Astrocyte of the spinal cord (primary cell): ENCODE measurements at places on chromosomes 16 and 17.

DNA sequence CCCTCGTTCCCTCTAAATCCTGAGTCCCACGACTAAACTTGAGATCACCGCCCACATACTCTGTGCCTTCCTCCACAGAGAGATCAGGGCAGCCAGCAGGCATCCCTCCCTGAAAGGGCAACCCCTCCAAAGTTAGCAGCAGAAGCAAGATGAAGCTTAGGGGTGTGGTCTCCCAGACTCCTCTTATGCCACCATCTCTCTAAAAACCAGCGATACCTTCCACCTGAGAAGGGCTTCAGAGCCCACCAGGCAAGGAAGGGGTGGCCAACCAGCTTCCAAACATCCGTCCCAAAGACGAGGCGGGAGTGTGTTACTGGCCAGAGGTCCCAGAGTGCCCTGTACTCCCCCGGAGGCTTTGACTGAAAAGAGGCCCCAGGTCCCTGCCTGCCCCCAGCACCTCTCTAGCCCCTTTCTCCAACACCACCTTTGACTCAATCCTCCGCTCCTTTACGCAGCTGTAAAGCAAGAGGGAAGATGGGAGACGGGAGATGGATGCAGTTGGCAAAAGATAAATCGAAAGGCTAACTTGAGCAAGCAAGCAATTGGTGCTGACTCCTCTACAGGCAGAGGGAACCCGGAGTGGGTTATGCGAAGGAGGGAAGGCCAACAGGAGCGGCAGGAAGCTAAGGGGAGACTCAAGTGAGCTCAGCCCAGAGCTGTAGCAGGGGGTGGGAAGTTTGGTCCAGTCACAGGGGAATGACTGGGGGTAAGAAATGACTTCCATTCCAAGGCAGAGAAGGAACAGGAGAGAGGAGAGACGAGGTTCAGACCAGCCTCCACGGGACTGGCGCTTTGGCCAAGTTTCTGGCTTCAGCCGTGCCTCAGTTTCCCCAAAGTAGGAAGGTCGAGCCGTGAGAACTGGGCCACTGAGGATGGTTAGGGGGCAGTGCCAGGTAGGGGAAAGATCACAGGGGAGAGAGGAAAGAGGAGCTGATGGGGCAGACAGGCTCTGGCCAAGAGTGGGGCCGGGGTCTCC lies 1.0 kb downstream of the ST3GAL2 start:
- peak; percentile 51 for DNase-seq

- DNase-seq: peak; percentile 57
Observed at GRCh38 chr17:57552114-57552624, 192.9 kb downstream of the CCDC182 start.

GRCh38 chr17:16440901-16441629 lies 25.7 kb downstream of the TRPV2 start:
- no peak for DNase-seq

DNA sequence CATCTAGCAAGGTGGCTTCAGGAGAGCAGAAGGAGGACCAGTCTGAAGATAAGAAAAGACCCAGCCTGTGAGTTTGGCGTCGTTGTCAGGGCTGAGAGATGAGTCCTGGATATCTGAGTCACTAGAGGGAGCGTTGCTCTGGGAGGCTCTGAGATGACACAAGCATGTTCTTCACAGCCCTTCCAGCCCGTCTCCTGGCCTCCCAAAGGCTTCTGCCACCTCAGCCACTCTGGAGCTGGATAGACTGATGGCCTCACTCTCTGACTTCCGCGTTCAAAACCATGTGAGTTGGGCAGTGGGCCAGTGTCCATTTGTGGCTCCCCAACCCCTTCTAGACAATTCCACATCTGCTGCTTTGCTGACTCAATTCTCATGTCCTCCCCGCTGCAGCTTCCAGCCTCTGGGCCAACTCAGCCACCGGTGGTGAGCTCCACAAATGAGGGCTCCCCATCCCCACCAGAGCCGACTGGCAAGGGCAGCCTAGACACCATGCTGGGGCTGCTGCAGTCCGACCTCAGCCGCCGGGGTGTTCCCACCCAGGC lies 2.3 kb downstream of the TGFB1I1 start:
- peak; percentile 90 for DNase-seq

GRCh38 chr17:73474370-73474988 lies 162.7 kb upstream of the CDC42EP4 start:
- DNase-seq: peak; percentile 43

DNA sequence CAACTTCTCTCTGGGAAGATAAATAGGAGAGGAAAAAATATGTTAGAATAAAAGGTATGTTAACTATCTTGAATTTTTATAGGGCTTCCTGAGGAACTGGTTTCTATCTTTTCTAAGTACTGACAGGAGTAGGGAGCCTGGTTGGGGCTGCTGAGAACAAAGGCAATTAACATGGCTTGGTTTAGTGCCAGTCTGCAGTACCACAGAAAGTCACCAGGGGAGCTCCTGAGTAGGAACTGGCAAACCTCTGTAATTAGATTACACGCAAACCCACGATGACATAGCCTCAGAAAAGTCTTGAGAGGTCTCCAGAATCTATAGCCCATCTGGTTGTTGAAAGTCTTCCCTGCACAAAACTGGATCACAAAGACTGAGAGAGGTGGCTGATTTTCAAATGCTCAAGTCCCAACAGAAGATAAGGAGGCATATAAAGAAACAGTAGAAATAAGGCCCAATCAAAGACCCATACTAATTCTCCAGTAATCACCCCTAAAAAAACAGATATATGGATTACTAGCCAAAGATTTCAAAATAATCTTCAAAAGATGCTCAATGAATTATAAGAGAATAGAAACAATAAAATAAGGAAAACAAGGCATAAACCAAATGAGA lies 11.7 kb upstream of the CNTNAP4 start:
- peak; percentile 16 for DNase-seq

DNA sequence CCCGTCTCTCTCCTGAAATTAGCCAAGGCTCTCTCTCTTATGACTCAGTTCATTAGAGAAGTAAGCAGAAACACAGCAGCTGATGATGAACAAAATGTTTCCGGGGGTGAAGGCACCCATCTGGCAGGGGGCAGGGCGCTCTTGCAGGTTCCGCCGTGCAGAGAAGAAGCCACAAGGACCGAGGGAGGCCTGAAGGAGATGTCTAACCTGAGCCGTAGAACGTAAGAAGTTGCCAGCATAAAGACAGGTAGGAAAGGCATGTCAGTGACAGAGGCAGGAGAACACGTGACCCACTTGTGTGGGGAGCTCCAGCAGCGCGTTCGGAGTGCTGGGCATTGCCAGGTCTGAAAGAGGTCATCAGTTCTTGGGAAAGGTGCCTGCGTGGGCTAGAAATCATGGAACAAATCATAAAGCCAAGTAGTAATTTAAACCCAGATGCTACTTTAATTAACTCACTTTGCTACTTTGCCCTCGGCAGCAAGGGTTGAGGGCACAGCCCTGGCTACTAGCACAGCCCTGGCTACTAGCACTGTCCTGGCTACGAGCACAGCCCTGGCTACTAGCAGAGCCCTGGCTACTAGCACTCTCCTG lies 198.6 kb downstream of the RPTOR start:
- no peak for DNase-seq

GRCh38 chr16:3787924-3788661 lies 70.8 kb upstream of the TRAP1 start:
- DNase-seq: no peak

DNA sequence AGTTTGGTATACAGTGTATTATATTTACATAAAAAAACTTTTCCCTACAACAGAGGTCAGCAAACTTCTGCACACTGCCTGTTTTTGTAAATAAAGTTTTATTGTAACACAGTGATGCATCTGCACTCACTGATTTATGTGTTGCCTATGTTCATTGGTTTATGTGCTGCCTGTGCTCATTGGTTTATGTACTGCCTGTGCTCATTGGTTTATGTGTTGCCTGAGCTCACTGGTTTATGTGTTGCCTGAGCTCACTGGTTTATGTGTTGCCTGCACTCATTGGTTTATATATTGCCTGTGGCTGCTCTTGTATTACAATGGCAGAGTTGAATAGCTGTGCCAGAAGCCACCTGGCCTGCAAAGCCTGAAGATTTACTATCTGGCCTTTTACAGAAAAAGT lies 81.6 kb downstream of the MYH11 start:
- peak; percentile 17 for DNase-seq

GRCh38 chr16:89370081-89370511 lies 120.3 kb downstream of the ANKRD11 start:
- peak; percentile 55 for DNase-seq

DNA sequence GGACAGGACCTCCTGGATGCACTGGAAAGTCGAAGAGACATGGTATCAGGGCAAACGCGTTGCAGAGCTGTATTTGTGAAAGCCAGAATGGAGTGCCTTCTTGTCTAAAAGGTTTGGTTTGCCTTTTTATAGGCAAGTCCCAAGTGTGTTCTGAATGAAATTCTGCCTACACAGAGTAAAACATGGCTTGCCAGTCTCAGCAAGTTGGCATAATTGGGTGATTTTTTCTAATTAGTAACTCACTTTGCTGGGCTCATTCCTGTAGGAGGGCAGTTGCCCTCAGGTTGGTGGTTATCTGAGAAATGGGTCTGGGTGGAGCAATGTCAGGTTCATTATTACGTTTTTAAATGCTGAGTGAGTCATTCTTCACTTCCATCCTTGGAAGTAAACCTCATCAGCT lies at the start of gene KRT25:
TSS of gene KRT25 (minus strand) at position 101 of the 400 bp plus-strand sequence. CDS start at position 41, 60 bp downstream.
- DNase-seq: no peak

GRCh38 chr16:5478036-5478435 lies 380.4 kb upstream of the EEF2KMT start:
- no peak for DNase-seq

DNA sequence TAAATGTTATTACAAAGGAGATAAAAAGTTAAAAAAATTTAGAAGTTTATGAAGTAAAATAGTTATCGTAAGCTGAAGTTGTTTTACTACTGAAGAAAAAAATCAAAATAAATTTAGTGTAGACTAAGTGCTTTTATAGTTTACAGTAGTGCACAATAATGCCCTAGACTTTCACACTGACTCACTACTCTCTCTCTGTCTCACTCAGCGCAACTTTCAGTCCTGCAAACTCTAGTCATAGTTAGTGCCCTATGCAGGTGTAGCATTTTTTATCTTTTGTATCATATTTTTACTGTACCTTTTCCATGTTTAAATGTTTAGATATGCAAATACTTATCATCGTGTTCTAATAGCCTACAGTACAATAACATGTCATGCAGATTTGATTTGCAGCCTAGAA lies 17.7 kb upstream of the TOM1L1 start:
- no peak for DNase-seq

- no peak for DNase-seq
Observed at GRCh38 chr16:81333356-81333755, 18.6 kb downstream of the GAN start.

DNA sequence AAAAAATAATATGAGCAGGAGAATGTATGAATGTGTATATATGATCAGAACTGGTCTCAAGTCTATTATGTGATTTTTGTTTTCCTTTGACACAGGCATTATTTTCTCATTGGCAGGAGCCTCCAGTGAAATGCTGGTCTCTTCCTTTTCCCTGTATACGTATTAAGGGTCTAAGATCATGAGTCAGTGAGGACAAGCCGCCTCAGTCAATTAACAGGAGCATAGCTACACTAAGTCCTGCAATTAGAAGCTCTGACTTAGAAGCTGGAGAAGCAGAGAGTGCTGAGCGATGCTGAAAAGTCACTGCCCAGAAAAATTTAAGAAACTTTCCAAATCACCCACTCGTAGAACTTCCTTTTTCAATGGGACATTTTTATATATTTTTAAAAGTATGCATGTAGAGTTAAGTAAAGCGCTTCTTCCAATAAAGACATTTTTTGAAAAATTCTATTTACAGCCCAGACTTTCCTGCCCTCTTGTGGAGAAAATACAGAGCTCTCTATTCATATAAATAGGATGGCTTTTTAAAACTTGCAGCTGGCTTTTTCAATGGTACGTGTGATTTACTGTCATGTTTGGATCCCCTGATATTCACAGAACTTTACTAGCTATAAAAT lies 70.2 kb upstream of the PSMD7 start:
- DNase-seq: peak; percentile 25

GRCh38 chr16:84616515-84616914 lies 1.4 kb downstream of the COTL1 start:
- DNase-seq: peak; percentile 29

DNA sequence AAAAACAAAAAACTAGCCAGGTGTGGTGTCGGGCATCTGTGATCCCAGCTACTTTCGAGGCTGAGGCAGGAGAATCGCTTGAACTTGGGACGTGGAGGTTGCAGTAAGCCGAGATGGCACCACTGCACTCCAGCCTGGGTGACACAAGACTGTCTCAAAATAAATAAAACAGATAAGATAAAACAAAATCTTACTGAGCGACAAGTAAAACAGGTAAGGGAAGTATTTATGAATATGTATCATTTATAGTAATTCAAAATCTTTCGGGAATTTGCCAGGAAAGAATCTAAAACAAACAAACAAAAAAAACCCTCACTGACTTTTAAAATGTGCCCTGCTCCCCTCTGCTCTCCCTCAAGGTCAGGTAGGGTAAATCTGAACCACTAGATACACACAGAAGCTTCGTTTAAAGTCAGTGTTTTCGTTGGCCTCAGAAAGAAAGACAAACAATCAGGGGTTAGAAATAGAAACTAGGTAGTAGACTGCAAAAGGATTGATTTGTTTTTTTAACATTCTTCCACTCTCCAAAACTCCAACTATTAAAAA lies 2.1 kb downstream of the PRPSAP1 start:
- DNase-seq: no peak

DNA sequence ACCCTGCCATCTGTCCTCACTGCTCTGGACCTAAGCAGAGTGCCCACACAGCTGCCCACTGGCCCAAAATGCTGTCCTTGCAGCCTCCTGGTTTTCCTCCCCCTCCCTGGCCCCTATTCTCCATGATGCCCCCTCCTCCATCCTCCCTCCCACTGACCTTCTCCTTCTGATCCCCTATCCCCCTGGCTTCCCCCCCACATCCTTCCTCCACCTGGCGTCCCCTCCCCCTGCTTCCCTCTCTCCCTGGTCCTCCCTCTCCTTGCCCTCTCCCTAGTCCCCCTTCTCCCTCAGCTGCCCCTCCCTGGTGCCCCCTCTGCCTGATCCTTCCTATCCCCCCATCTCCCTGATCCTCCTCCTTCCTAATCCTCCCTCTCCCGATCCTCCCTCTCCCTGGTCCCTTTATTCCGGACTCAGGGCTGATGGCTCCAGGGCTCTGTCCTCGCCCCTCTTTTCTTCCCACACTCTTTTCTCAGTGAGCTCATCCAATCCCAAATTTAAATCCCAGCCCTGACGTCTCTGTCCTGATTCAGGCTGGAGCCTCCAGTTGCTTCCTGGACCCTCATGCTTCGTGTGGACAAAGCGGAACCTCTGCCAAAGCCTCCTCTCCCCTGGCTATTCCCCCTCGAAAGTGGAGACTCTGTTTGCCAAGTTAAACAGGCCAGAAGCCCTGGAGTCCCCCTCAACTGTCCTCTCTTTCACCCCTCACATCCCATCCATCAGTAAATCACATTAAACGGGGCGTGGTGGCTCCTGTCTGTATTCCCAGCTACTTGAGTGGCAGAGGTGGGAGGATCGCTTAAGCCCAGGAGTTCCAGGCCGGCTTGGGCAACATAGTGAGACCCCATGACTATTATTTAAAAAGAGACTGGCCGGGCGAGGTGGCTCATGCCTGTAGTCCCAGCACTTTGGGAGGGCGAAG lies 18.1 kb upstream of the RHBDF2 start:
- DNase-seq: no peak

DNA sequence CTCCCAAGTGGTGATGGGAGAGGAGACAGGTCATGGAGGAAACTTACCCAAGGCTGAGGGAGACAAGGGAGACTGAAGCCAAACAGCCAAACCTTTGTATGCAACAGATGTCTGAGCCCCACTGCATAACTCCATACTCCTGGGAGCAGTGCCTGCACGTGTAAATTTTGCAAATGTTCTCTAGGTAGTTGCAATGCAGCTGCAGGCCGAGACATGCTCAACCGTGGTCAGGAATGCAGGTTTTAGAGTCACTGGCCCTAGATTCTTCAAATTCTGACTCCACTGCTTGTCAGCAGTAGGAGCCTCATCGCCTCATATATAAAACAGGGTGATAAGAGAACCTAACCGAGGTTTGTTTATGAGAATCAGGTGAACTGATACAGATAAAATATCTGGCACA lies 11.5 kb downstream of the DYNLRB2 start:
- DNase-seq: no peak
